Suppressor macrophage treated with lipopolysaccharide for 1 hour (primary cell): ENCODE measurements at places on chromosomes 1 and 21.
A peak's percentile ranks its signal among the peaks of the same experiment; 100 is the strongest.

GRCh38 chr1:61234587-61234919, 152.2 kb downstream of the NFIA start:
- DNase-seq, result no peak

- no peak for DNase-seq
Measured at GRCh38 chr1:197958438-197959305, 41.5 kb downstream of the LHX9 start.

DNA sequence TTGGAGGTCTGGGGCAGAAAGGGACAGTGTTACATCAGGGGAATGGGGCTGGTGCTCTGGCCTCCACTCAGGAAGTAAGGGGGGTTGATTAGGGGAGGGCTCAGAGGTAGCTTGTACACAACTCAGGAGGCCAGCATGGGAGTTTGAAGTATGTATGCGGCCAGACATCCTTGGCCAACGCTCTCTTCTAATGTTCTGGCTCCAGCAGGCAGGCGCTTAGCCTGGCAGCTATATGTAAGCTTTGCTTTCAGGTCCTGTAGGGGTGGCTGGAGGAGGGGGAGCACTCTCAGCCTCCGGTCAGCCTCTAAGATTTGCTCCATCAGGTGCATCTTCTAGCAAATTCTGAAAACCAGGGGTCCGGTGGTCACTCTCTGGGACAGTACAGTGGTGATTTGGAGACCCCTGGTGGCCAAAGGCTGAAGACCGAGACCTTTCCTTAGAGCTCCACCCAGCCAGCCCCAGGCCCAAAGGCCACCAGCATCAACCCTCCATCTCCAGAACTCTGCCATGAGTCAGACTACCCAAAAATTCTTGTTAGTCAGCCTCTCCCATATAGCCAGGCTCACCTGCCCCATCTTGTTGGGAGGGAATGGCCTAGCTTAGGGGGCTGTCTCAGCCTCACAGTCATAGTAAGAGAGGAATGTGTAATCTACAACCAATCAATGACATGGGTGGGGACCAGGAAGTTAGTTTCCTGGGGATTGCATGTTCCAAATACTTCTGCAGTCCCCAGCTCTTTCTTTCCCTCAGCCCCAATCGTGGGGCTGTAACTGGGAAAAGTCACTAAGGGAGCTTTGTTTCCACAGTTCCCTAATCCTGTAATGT, 9.7 kb upstream of the COL8A2 start:
- peak; percentile 75 for DNase-seq

- DNase-seq, result no peak
Measured at GRCh38 chr1:53293123-53293522, 34.7 kb downstream of the LRP8 start.

- no peak for DNase-seq
Measured at GRCh38 chr1:175132436-175132835, 60.1 kb downstream of the KIAA0040 start.

- DNase-seq, result no peak
Measured at GRCh38 chr1:212968368-212968863, 18.1 kb downstream of the VASH2 start.

DNA sequence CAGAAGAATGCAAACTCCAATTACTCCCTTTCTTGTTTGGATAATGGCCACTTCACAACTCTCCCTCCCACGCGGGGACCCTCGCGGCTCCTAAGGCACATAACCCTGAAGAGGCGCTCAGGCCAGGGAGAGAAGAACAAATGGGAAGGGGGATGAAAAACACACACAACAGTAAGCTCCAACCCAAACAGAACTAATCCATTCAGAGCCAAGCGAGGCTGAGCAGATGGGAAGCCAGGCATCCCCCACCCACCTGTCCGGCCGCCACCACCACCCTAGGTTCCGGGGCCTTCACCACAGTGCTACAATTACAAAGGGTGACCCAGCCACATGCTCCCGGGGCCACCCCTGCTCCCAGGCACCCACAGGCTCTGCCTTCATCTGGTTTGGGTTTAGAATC, 101.5 kb downstream of the MRPL37 start:
- DNase-seq, result no peak

- DNase-seq, result peak; percentile 52
Measured at GRCh38 chr21:39373634-39374033, 24.7 kb upstream of the HMGN1 start.

- peak; percentile 25 for DNase-seq
Measured at GRCh38 chr1:6281511-6282402, 20.9 kb upstream of the GPR153 start.

DNA sequence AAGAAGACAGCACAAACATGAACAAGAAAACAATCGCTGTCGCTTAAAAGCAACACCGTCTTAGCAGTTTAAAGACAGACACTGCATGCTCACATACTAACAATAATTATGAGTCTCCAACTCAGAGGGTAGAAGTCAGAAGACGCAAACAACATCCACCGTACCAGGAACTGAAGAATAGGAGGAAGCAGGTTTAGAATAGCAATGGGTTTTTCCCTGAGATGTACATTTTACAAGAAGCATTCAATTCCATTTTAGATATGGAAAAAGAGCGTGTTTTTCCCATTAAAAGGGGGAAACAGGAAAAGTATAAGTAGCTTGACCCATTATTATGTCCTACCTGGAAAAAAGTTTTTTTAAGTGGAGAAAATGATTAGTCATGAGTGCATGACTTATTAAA, 34.5 kb upstream of the KCNE1 start:
- peak; percentile 65 for DNase-seq

- DNase-seq, result no peak
Measured at GRCh38 chr1:16145662-16146278, 10.1 kb downstream of the EPHA2 start.

DNA sequence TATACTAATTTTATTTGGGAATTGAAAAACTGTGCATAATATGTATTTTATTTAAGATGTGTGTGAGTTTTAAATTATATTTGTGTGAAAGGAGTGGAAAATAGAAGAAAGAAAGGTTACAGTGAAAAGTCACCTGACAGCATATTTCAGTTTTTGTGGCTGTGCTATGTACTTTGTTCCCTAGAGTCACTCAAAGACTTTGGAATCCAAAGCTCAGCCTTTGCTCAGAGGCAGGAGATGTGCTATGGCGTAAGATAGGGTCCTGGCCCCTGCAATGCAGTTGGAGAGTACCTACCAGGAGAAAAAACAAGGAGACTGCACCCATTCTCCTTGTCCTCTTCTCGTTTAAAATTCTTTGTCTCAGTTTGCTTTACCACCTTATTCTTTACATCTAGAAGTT, 2.9 kb downstream of the CCDC30 start:
- DNase-seq, result no peak

DNA sequence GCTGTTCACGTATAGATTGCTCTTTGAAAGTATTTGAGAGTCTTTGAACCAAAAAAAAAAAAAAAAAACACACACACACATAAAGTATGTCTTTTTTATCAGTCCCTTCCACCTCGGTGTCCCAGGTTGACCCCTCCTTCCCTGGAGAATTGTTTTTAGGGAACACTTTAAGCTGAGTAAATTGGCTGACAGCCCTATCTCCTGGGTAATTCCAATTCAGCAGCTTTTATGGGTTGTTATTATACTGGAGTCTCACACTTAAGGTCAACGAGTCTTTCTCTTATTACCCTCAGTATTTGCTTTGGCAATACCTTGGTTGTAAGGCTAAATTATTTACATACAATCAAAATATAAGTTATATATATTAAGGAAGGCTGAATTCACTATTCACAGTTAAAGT, 69.4 kb downstream of the SLC30A10 start:
- no peak for DNase-seq

GRCh38 chr1:219189021-219189824, 15.5 kb downstream of the LYPLAL1 start:
- peak; percentile 80 for DNase-seq

GRCh38 chr1:170376801-170377385, 155.1 kb upstream of the GORAB start:
- DNase-seq, result no peak

DNA sequence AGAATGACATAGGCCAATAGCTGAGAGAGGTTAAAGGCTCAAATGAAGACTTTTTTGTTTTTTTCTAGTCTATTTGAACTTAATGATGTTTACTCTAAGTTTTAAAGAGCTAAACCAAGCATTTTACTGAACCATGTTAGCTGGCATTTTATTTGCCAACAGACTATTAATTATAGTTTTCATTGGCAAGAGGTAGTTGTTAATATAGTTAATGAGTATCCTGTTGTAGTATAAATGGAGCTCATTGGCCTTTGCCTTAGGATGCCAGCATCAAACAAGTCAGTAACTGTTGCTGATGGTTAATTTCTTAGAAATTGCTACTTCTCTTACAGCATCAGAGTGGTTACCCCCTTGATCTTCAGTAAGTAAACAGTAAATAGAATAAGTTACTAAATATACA, 339.0 kb upstream of the B3GALT2 start:
- DNase-seq, result no peak

- DNase-seq, result peak; percentile 10
Measured at GRCh38 chr1:87392248-87393192, 63.8 kb downstream of the LMO4 start.

DNA sequence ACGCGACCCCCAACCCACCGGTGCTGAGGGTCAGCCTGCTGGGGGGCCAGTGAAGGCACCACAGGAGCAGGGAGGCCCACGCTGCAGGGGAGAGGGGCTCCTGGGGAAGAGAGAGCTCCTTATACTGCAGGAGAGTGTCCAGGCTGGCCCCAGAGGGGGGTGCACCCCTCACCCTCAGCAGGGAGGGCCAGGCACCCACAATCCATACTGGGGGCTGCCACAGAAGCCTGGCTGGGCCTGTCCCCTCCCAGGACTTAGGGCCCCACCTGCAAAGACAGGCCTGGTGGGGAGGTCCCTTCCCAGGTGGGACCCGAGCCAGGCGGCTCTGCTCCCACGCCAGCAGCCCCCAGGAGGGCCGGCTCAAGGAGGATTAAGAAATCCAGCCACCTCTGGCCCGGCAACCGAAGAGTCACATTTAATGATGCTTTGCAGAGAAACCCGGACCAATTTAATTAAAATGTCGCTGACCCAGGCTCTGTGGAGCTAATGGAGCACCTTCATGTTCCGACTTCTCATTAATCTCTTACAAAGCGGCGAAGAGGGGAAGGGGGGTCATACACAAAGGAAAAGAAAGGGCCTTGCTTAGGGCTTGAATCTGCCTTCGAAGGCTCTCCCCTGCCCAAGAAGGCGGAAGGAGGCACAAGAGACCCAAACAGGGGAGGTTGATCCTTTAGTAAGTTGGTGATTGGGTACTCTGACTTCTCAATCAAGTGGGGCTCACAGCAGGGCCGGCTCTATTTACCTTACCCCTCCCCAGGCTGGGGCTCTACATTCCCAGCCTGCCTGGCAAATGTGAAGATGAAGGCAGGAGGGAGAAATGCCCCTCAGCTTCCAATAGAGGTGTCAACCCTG, 25.0 kb downstream of the WNT9A start:
- DNase-seq, result no peak

- no peak for DNase-seq
Measured at GRCh38 chr1:11886986-11887665, 28.4 kb upstream of the NPPB start.

GRCh38 chr1:239049571-239049970, 336.8 kb upstream of the CHRM3 start:
- DNase-seq, result no peak

DNA sequence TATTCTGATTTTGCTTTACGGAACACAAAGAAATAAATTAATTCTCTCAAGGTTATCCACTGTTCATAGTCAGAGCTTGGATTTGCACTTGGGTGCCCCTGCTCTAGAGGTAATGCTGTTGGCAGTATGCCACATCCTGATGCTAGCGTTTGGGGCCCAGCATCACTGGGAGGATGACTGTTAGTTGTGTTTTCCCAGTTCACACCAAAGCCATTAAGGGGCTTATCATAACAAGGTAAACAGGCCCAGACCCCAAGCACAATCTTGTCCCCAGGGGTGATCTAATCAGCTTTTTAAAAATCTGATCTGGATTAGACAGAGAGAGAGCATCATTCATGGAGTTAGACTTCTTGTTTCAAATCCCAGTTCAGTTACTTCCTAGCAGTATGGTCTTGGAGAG, 60.2 kb upstream of the PBX1 start:
- no peak for DNase-seq

GRCh38 chr1:224472806-224473205, 38.2 kb upstream of the WDR26 start:
- no peak for DNase-seq

- no peak for DNase-seq
Measured at GRCh38 chr1:82042306-82043060, 241.7 kb downstream of the ADGRL2 start.

DNA sequence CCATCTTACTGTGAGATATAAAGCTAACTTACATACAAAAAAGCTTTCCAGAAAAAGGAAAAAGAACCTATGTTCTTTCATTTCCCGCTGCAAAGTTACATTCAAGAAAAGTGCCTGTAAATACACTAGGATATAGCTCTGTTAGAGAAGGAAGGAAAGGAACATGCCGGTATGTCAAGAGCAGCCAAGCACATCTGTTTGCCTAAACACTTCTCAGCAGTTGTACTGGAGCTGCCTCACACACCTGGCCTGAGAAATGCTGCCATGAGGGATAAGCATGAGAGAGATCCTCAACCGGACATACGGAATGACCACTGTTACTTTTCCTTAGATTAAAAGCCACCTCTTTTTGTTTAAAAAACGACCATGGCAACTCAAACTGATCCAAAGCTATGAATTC, 189.7 kb downstream of the RERE start:
- DNase-seq, result no peak

GRCh38 chr1:8118031-8118451, 91.9 kb upstream of the ERRFI1 start:
- DNase-seq, result no peak

DNA sequence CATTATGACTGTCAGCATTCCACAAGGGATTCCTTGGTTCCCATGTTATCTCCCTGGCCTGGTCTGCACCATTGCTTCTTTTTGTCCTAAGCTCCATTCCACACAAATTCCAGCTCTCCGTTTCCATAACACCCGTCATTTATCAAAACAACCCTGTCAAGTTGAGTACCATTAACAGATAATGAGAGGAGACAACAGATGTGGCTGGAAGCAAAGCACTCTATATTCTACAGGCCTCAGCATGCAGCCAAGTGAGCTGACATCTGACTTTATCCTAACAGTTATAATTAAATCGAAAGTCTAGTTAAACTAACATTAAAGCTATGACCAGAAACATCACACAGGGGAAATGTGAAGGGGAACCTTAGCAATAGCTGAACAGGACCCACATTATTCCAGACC, 110.4 kb downstream of the RERE start:
- no peak for DNase-seq

GRCh38 chr21:44790368-44790767, 11.3 kb downstream of the UBE2G2 start:
- no peak for DNase-seq
